ENCODE measurements at places on chromosomes 1 and 21. TPM values are rescaled to one million over a fixed set of nuclear protein-coding genes. Genes with fewer than 3 reads are reported as not detected.

SPATC1L gene
- total RNA-seq = 10.8 TPM

GJA5 gene
- total RNA-seq = not detected

KRTAP10-4 gene
- not detected for total RNA-seq

KRTAP21-2 gene
- total RNA-seq = not detected

MCOLN3 gene
- total RNA-seq = 0.66 TPM

CELSR2 gene
- 4.1 TPM for total RNA-seq

ELAPOR1 gene
- total RNA-seq = 32.0 TPM

COL6A2 gene
- total RNA-seq = 2.0 TPM

CTSS gene
- total RNA-seq = 26.9 TPM

GBP4 gene
- total RNA-seq = 29.5 TPM

VCAM1 gene
- total RNA-seq = not detected

DNA sequence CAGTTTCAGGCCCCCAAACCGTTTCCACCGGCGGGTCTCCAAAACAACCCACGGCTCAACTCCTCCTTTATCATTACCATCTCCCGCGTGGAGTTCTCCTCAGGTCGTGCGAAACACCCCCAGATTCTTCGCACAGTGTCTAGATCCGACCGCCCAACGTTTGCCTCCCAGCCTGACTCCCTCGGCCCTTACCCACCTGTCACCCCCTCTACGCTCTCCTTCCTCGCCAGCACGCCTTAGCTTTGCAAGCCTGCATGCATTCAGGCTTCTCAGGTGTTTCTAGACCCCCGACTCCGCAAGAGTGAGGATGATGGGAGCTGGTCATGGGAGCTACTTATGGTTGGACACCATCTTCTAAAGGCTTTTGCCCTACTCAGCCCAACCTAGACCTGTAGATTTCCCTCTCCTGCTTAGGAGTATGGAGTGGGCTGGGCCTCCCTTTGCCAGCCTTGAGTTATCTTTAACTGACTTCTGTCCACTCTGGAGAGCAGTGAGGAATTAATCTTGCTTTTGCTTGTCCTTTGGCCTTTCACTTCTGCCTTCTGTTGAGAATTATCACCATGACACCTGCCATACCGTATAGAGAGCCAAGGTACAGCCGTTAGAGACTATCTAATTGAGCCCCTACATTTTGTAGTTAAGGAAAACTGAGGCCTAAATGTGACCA is 865 bp downstream of the ATP5IF1 start:
- no peak overlapping the region for H3K4me3 ChIP-seq
- H3K27me3 ChIP-seq = no peaks in the 10 kb centered on the region
- no peak overlapping the region for H3K27ac ChIP-seq
- DNase-seq = no peak

- H3K4me3 ChIP-seq = no peak overlapping the region
- DNase-seq = no peak
- no peak overlapping the region for H3K27ac ChIP-seq
- no peaks in the 10 kb centered on the region for H3K27me3 ChIP-seq
- peaks cover 16% of the 10 kb centered on the region for H3K36me3 ChIP-seq
Measured at GRCh38 chr21:31257265-31257664, 86.8 kb downstream of the TIAM1 start.

DNA sequence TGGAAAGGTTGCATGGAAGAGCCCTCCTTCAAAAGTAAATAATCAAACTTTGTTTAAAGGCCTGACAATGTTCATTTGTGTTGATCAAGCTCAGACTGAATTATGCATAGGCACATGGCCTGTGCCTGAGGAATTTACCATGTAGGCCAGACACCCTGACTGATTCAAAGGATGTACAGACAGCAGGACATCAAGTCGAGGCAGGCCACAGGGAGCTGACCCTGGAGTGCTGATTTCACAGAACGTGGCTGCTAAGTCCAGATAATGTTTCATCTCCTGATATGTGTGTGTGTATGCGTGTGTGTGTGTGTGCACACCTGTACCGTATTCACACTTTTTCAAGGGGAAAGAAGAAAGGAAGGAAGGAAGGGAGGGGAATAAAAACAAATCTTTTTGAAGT is 34.1 kb downstream of the NAV1 start:
- peaks cover 4% of the 10 kb centered on the region for H3K27me3 ChIP-seq
- H3K27ac ChIP-seq = no peak overlapping the region
- H3K36me3 ChIP-seq = no peaks in the 10 kb centered on the region
- H3K4me3 ChIP-seq = no peak overlapping the region
- no peak for DNase-seq

DNA sequence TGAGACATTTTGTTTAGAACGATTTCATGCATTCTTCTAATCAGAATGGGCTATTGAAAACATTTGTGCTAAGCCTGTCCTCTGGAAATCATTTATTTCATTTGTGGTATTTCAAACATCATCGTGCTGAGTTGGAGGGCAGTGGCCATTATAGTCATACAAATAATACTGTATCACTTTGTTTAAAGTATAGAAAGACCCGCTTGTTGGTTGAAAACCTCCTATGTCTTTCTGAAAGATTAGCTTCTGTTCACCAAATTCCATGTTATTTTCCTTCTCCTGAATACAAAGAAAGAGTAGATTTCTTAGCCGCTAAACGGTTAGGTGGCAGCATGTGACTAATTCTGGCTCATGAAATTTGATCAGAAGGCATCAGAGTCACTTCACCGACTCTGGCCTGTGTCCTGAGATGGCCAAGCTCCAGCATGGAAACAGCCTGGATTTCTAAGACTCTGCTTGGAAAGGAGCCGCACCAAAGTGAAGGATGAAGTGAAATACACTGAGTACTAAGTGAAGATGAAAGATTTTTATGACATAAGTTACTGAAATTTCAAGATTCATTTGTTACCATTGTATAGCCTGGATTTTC is 355.1 kb downstream of the USP25 start:
- no peaks in the 10 kb centered on the region for H3K36me3 ChIP-seq
- no peak overlapping the region for H3K27ac ChIP-seq
- H3K27me3 ChIP-seq = no peaks in the 10 kb centered on the region
- H3K4me3 ChIP-seq = no peak overlapping the region
- DNase-seq = no peak
- H3K4me1 ChIP-seq = no peaks in the 10 kb centered on the region

GRCh38 chr1:64240206-64240605 is 36.8 kb downstream of the UBE2U start:
- no peak for DNase-seq
- no peak overlapping the region for H3K4me3 ChIP-seq
- peaks cover 11% of the 10 kb centered on the region for H3K27me3 ChIP-seq
- H3K36me3 ChIP-seq = no peaks in the 10 kb centered on the region
- peaks cover 5% of the 10 kb centered on the region for H3K4me1 ChIP-seq
- no peak overlapping the region for H3K27ac ChIP-seq

- peaks cover 5% of the 10 kb centered on the region for H3K36me3 ChIP-seq
- H3K27me3 ChIP-seq = no peaks in the 10 kb centered on the region
- peak; percentile 75 for DNase-seq
- H3K27ac ChIP-seq = peak overlapping the region; percentile 90
- H3K4me1 ChIP-seq = peaks cover 37% of the 10 kb centered on the region
Measured at GRCh38 chr21:14736162-14736561, 190.0 kb upstream of the SAMSN1 start.

DNA sequence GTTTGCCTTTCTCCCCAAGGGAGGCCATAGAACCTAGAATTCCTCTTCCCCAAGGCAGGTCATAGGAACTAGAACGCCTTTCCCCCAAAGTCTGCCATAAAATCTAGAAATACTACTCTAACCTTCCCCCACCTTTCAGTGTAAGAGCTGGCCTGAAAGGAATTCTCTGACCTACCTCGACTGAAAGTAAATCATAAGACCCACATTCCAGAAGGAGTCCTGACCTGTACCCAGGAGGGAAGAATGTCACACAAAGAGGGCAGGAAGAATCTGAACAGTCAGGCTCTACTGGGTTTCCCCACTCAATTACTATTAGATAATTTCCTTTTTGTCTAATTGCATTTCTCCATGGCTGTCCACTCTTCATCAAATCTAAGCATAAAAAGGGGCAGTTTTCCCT is 5.7 kb upstream of the ATG4C start:
- no peaks in the 10 kb centered on the region for H3K4me1 ChIP-seq
- H3K4me3 ChIP-seq = no peak overlapping the region
- no peaks in the 10 kb centered on the region for H3K36me3 ChIP-seq
- DNase-seq = no peak
- H3K27ac ChIP-seq = no peak overlapping the region
- peaks cover 29% of the 10 kb centered on the region for H3K27me3 ChIP-seq
